ENCODE measurements at places on chromosomes 7 and 10.
A peak's percentile ranks its signal among the peaks of the same experiment; 100 is the strongest.

DNA sequence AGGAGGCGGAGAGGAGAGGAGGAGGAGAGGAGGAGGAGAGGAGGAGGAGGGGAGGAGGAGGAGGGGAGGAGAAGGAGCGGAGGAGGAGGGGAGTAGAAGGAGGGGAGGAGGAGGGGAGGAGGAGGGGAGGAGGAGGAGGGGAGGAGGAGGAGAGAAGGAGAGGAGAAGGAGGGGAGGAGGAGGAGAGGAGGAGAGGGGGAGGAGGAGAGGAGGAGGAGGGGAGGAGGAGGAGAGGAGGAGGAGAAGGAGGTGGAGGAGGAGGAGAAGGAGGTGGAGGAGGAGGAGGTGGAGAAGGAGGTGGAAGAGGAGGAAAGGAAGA is 15.5 kb upstream of the CRCP start:
- DNase-seq = no peak

DNA sequence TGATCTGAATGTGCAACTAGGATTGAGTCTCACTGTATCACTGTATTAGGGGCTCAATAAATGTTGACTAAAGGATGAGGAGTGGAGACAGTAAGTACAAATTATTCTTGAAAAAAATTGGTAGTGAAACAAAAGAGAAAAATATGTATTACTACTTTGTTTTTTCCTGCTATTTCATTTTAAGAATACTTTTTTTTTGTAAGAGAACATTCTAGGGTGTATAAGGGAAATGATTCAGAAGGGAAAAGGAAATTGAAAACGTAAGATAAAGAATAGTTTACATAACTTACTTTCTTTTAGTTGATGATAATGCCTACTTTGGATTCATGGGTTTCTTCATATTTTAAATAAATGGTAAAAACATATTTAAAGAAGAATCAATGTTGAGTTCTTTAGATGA is 9.6 kb downstream of the CAPZA2 start:
- peak; percentile 28 for DNase-seq

GRCh38 chr7:1852517-1853430 is 182.7 kb downstream of the ELFN1 start:
- no peak for DNase-seq

DNA sequence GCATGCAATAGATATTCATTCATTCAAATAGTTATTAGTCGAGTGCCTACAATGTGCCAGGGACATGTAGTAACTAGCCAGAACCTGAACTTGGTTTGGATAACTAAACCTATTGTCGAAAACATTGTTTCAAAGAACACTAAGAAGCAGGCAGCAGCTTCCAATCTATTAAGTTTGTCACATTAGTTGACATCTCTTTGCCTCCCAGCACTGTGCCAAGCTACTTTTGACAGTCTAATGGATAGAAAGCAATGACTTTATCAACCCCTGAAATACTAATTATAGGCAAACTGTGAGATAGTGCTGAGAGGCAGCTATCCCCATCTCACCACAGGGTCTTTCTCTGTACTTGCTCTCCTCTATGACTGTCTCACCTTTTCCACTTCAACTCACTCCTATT is 22.4 kb upstream of the RELN start:
- DNase-seq = peak; percentile 23

DNA sequence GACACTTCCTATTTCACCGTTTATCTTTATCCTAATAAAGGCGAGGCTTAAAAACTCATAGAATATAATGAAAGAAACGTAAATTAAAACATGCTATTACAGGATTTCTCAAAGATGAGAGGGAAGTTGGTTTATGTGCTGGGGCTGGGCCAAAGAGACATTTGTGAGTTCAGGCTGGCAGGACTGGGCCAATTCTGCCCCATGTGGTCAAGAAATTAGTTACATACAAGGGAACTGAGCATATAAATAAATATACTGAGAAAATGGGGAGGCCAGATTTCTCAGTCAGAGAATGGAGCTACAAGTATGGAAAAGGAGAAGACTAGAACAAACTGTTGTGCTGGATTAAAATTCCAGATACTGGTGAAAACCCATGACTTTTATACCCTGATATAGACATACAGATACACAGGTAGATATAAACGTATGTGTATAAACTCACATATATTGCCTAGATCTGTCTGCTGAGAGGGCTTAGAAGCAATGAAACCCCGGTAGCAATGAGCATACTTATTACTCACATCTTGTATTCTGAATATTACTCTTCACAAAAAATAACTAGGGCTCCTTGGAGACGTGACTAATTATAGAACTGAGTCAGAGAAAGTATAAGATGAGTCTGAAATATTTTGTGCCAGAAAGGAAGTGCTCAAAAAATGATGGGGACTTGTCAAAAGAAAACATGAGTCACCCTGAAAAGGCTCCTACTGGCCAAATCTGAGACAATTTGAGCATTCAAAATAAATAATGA is 155.7 kb upstream of the FGFR2 start:
- DNase-seq = peak; percentile 72

DNA sequence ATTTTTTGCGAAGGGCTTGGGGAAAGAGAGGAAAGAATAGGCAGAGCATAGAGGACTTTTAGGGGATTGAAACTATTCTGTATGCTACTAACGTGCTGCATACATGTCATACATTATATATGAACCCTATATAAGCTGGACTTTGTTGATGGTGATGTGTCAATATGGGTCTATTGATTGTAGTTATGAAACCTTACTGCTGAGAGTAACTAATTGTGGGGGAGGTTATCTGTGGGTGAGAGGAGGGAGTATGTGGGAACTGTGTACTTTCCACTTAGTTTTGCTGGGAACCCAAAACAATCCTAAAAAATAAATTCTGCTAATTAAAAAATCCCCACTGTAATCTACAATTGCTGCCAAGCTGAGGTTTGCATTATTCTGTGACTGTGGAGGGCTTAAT is 15.3 kb upstream of the CYP2C19 start:
- no peak for DNase-seq

- DNase-seq = no peak
These were observed 16.9 kb upstream of the SMARCD3 start for GRCh38 chr7:151265351-151265931.

- DNase-seq = no peak
These were observed 5.4 kb upstream of the PFKFB3 start for GRCh38 chr10:6197321-6197720.

DNA sequence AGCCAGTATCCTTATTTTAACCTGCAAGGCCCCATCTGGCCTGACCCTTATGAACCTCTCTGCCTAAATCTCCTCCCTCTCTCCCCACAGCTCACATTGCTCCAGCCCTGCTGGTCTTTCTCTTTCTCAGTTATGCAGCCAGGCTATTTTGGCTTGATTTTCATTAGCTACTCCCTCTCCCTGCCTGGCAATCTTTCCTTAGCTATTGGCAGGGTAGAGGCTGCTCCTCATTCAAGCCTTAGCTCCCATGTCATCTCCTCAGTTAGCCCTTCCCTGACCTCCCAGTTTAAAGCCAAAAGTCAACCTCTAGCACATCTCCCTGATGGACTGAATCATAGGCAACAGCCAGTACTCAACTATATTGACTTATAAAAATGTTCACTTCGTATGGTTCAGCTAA is 214.4 kb upstream of the CELF2 start:
- DNase-seq = no peak

DNA sequence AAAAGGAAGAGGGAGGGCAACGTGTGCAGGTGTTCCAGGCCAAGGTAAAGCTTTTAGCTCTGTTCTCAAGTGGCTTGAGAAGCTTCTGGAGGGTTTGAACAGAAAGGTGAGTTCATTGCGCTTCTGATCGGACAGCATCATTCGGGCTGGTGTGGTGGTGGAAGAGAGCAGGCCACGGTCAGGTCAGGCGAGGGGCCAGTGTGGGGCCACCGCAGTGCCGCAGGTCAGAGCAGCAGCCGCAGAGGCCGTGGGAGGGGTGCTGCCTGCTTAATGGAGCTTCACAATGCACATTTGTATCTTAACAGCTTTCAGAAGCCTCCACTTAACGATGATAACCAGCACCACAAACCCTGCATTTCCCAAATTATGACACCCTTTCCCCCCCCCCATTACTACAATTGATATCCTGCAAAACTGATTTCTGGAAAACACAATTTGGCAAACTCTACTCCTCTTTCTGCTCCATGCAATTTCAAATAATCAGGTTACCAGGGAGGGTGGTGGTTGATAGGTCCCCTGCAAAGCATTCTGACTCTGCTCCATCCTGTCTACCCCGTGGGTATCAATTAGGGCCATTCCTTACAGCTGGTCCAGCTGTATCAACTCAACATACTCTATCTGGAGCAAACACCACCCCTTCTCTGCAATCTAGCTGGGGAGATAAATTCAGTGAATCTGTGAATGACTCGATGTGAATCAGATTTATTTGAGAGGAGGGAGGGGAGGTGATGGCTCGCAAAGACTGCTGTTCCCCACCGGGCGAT is 162.9 kb downstream of the ACTR3B start:
- DNase-seq = no peak

DNA sequence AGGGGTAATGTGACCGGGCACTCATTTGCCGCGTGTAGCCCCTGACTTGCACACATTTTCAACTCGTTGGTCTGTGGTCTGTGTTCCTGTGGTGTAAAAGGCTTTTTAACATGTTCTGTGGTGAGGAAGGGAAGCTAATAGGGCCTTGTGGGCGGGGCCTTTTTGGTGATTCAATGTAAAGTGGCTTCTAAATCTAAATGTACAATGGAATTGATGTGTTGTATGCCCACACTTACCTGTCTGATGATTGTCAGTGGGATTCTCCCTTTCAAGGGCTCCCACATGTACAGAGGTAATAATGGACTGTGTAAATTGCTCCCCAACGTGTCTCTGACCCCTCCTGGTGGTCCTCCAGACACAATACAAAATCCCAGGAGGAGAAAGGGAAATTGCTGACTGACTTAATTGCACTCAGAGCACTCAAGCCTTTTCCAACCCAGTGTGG is 43.1 kb upstream of the GATAD1 start:
- DNase-seq = peak; percentile 10

DNA sequence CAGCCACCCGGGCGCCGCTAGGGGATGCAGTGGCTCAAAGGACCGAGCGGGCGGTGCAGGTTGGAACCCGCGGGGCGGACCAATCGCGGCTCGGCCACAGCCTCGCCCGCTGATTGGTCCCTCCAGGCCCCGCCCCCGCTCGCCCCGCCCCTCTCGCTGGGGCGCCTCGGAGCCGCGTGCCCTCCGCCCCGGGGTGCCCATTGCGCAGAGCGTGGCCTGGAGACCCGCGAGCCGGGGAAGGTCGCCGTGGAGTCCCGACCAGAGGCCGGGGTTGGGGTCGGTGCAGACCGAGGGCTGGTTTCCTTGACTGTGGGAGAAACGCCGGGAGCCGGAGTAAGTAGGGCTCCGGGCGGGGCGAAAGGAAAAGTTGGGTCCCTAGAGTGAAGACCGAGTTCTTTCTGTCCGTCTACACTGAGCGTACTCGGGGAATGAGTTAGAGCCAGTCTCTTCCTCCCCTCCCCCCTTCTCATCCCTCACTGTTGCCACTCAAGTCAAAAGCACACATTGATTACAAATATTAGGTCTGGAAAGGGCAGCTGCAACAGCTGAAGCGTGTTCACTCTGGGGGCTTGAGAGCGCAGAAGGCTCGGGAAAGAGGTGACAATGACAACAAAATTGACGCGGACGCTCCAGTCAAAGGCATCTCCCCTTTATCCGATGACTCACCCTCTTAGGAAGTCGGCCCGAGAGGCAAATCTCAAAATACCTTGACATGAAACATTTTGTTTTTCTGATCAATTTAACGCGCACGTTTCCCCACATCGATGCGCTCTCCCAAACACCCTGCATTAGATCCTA is 843 bp upstream of the GATA3 start:
- peak; percentile 92 for DNase-seq

- peak; percentile 2 for DNase-seq
These were observed 185.0 kb downstream of the STK31 start for GRCh38 chr7:23894892-23895569.

DNA sequence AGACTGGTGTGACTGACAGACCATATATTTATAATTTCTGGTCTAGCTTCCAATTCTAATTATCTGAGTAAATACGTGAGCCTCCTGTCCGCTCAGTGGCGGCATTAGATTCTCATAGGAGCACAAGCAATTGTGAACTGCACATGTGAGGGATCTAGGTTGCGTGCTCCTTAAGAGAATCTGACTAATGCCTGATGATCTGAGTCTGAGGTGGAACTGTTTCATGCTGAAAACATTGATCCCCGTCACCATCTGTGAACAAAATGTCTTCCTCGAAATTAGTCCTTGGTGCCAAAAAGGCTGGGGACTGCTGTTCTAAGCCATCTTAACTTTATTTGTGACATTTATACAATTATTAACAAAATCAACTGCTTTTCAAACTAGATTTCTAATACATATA is 164.7 kb upstream of the MEOX2 start:
- no peak for DNase-seq

- no peak for DNase-seq
These were observed 131.0 kb upstream of the ZNF804B start for GRCh38 chr7:88628363-88629085.

DNA sequence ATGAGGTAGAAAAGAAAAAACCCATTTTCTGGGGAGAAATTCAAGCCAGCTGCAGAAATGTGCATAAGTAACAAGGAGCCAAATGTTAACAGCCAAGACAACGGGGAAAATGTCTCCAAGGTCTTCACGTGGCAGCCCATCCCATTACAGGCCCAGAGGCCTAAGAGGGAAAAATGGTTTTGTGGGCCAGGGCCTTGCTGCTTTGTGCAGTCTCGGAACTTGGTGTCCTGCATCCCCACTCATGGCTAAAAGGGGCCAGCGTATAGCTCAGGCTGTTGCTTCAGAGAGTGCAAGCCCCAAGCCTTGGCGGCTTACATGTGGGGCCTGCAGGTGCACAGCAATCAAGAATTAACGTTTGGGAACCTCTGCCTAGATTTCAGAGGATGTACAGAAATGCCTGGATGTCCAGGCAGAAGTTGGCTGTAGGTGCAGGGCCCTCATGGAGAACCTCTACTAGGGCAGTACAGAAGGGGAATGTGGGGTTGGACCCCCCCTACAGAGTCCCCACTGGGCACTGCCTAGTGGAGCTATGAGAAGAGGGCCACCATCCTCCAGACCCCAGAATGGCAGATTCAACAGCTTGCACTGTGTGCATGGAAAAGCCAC is 9.0 kb downstream of the ORC5 start:
- no peak for DNase-seq

DNA sequence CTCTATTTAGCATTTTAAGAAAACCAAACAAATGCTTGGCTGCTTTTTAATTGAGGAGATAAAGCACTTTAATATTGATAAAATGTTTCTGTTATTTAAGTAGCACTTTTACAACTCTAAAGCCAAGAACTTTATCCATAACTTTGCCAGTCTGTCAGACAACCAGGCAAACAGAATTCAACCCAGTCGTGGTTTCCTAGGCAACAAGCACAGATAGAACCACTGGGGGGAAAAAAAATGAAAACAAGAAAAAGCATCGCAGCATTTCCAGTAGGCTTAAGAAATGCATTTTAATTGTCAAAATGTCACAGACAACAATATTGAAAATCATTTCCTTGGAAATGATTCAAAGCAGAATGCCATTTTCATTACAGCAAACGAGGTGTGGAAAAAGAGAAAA is 323.4 kb downstream of the PARD3 start:
- DNase-seq = no peak

- DNase-seq = no peak
These were observed 51.8 kb upstream of the AGR3 start for GRCh38 chr7:16933296-16934279.

- DNase-seq = no peak
These were observed 8.7 kb upstream of the SP8 start for GRCh38 chr7:20795361-20795760.

GRCh38 chr10:126634347-126634746 is 36.1 kb downstream of the C10orf90 start:
- DNase-seq = no peak

Measured in cardiac muscle cell (in vitro differentiated cells and primary cell).